ENCODE measurements at places on chromosomes 2 and 18. TPM values are rescaled to one million over a fixed set of nuclear protein-coding genes. Genes with fewer than 3 reads are reported as not detected.
A peak's percentile ranks its signal among the peaks of the same experiment; 100 is the strongest.

GRCh38 chr2:84904717-84905174 lies 710 bp upstream of the TMSB10 start:
- peak overlapping the region; percentile 78 for H3K27ac ChIP-seq
- H3K4me3 ChIP-seq: peak overlapping the region; percentile 93
- H3K36me3 ChIP-seq: peaks cover 5% of the 10 kb centered on the region
- H3K27me3 ChIP-seq: no peaks in the 10 kb centered on the region
- peak; percentile 55 for DNase-seq

DNA sequence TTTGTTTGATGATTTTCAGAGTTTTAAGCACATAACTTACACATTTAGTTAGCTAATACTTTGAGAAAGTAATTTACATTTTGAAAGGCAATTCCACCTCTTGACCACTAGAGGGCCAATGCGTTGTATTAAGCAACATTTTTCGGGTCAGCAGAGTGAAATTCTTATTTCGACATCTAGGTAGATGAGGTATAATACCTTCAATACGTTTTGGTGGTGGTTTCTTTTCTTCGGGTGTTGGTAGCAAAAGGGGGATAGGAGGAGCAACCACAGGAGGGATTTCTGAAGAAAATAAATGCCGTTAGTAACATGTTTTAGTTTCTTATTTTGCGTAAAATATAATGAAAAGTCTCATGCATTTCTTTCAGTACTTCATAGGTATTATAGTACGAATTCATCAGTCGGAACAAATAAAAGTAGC lies 106.3 kb downstream of the TTN start:
- H3K27me3 ChIP-seq: no peaks in the 10 kb centered on the region
- H3K36me3 ChIP-seq: no peaks in the 10 kb centered on the region
- no peak overlapping the region for H3K27ac ChIP-seq
- no peak overlapping the region for H3K4me3 ChIP-seq
- H3K4me1 ChIP-seq: no peaks in the 10 kb centered on the region

GRCh38 chr2:89833780-89834117 lies 1142.3 kb downstream of the RPIA start:
- H3K4me3 ChIP-seq: no peak overlapping the region
- H3K36me3 ChIP-seq: no peaks in the 10 kb centered on the region
- DNase-seq: peak; percentile 54

ALPP gene
- total RNA-seq: 0.32 TPM

DNA sequence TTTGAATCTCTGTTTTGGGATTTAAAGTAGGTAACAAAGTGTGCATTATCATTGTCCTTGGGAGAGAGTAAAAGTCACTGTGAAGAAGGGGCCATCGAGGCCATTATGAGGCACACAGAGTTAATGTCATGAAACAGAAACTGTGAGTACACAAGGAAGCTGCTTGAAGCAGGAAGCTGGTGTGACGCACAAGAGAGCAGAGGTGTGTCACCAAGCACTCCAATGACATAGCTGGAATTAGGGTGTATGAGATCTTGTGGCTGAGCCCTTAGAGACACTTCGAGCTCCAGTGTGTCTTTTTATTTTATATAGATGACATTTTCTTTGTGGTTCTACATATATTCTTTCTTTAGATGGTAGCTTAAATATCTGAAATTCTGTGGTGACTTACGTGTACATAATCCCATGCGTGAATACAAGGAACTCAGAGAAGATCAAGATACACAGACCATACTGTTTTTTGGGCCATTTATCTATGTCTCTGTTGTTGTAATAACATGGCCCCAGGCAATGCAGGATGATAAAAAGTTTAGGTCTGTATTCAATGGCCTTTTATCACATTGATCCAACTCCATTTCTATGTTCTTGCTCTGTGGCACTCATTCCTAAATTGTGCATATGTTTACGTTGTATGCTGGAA lies 164.7 kb upstream of the FAM98A start:
- no peaks in the 10 kb centered on the region for H3K27me3 ChIP-seq
- H3K4me1 ChIP-seq: no peaks in the 10 kb centered on the region
- DNase-seq: no peak
- no peak overlapping the region for H3K27ac ChIP-seq
- H3K4me3 ChIP-seq: no peak overlapping the region
- no peaks in the 10 kb centered on the region for H3K36me3 ChIP-seq

DNA sequence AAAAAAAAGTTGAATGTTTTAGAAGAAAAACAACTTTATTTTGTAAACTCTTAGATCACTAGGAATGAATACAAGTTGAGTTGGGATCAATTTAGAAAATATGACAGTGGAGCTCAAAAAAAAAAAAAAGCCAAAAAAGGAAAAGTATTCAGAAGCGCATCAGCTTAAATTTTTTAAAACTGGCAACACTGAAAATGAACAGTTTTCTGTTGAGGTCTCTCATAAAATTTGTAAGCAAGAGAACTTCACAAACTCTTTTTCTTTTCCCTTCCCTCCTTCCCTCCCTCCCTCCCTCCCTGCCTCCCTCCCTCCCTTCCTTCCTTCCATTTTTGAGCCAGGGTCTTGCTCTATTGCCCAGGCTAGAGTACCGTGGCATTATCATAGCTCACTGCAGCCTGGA lies 143.9 kb downstream of the B3GNT2 start:
- H3K27me3 ChIP-seq: no peaks in the 10 kb centered on the region
- H3K4me1 ChIP-seq: no peaks in the 10 kb centered on the region
- H3K36me3 ChIP-seq: no peaks in the 10 kb centered on the region
- DNase-seq: no peak

DNA sequence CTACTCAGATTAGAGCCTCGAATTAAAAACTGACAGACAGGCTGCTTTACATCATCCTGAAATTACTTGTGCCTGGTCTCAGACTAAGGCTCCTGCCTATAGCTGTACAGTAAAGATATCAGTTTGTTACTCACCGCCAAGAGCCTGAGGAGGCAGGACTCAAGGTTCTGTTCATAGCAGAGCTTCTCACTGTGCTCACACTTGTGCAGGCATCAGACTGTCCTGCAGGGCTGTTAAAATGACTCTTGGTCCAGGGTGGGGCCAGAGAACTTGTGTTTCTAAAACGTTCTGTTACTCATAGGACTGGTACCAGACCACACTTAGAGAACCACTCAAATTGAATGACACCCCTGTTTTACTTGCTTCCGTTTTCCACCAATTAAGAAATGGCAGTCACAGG lies 310.0 kb downstream of the DPP10 start:
- no peaks in the 10 kb centered on the region for H3K27me3 ChIP-seq
- H3K4me1 ChIP-seq: no peaks in the 10 kb centered on the region
- no peak overlapping the region for H3K4me3 ChIP-seq
- H3K36me3 ChIP-seq: no peaks in the 10 kb centered on the region
- DNase-seq: no peak

RESP18 gene
- not detected for total RNA-seq

DNA sequence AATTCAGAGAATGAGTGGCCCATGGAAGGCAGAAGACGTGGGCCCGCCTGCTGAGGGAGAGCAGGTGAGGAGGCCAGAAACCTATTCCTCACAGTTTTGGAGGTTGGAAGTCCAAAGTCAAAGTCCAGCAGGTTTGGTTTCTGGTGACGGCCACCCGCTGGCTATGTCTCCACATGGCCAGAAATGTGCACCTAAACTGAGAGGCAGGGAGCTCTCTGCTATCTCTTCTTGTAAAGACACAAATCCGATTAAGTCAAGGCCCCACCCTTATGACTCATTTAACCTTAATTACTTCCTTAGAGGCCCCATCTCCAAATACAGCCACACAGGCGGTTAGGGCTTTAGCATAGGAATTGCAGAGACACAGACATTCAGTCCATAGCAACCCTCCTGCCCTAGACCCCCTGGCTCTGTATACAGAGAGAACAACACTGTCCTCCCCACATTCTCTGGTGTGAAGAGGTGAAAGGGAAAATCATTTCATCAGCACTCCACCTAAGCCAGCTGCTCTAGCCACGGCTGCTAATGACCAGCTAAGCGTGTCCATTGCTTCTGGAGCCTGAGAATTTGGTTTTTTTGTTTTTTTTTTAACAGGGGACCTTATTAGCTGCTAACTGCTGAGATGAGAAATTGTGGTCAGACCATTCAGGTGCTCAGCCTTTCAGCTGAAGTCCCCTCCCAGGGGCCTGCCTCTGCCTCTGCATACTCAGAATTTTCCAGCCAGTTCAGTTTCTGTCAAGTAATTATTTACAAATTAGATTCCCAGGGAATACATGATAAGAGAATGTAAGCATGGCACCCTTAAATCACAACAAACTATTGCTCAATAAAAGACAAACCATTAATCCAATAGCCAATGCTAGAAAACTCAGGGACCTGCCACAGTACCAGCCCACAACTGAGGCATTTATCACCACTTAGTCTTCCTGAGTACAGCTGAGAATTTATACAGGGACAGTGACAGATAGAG lies 368.7 kb upstream of the ID2 start:
- H3K36me3 ChIP-seq: no peaks in the 10 kb centered on the region
- H3K27me3 ChIP-seq: no peaks in the 10 kb centered on the region
- H3K4me3 ChIP-seq: no peak overlapping the region
- no peaks in the 10 kb centered on the region for H3K4me1 ChIP-seq

AMER3 gene
- total RNA-seq: not detected

DNA sequence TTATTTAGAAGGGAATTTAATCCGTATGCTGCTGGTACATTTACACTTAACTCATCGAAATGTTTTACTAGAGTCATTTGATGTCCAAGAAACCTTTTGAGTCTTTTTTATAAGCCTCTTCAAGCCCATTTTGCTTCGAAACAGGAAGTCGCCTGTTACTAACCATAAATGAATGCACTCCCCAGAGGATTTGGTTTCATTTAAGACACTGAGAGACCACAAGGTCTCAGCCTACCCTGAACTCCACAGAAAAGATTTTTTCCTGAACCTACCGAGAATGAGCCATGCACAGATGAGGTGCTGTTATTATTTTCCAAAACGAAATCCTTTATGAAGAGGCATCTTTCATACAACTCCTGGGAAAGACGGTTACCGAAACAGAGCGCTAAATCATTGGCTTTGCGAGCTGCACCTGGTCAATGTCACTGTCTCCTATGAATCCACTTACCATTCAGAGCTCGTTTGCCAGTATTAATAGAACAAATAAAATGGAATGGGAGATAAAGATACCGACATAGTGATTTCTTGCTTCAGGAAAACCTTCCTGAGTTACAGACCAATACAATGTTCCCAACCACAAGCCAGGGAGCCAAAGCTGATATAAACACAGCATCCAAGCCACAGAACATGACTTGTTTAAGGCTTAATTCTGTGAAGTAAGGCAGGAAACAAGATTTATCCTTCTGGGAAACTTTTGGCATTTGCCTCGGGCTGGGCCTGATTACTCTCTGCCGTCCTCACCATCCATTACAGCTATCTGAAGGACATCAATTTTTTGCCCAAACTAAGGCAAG lies 382.1 kb downstream of the OSR1 start:
- H3K36me3 ChIP-seq: no peaks in the 10 kb centered on the region
- H3K4me3 ChIP-seq: no peak overlapping the region
- DNase-seq: peak; percentile 87
- peaks cover 19% of the 10 kb centered on the region for H3K4me1 ChIP-seq

DNA sequence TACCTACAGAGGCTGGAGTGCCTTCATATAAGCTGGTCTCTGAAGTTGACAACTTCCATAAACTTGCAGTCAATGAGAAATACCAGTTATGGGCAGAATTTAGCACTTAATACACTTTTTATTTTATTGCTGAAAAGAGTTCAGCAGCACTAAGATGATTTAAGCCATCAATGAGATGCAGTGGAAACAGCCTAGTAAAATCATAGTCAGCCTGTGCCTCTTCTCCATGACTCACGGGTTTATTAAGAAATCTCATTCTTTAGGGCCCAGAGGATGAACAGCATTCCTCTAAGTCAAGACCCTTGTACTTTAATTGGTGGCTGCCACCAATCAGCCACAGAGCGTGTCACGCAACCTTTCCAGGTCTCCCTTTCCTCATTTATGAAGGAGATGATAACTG lies 1357.9 kb upstream of the CELF4 start:
- no peaks in the 10 kb centered on the region for H3K4me1 ChIP-seq
- no peak for DNase-seq
- no peaks in the 10 kb centered on the region for H3K27me3 ChIP-seq
- H3K27ac ChIP-seq: no peak overlapping the region
- H3K4me3 ChIP-seq: no peak overlapping the region

DNA sequence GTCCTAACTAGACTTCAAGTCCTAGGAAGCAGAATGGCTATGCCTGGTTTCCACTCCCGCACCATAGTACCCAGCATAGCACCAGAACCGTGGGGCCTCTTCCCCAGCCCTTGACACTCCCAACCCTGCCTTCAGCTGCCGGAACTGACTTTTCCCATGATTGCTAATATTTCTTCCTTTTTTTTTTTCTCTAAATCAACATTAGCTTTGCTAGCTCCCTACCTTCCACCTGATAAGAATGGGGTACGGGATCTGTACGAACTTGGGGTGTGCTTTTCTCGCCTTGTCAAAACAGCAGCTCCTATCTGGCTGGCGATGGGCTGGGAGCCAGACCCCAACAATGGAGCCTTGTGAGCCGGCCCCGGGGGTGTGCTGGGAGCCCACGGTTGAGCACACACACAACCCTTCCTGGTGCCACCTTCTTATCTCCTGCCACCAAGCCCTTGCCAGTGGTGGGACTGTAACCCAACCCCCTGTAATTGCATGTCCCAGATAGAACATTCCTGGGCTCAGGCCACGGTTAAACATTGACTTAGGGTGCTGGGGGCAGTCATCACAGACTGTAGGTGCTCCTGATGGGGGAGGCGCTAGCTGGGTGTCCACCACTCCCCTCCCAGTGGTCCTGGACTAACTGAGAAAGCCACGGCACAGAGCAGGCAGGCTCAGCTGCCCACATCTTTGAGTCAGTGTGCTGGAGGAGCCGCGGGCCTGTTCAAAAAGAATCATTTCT lies 213.0 kb upstream of the HAAO start:
- no peak for DNase-seq
- no peaks in the 10 kb centered on the region for H3K27me3 ChIP-seq
- H3K4me1 ChIP-seq: peaks cover 3% of the 10 kb centered on the region

- no peak overlapping the region for H3K4me3 ChIP-seq
- peaks cover 8% of the 10 kb centered on the region for H3K36me3 ChIP-seq
- no peak for DNase-seq
Observed at GRCh38 chr2:230762317-230762896, 49.8 kb downstream of the CAB39 start.

RAB6C gene
- 0.14 TPM for total RNA-seq

GRCh38 chr2:65620026-65620425 lies 187.6 kb upstream of the SPRED2 start:
- H3K4me3 ChIP-seq: no peak overlapping the region
- H3K36me3 ChIP-seq: no peaks in the 10 kb centered on the region
- no peak for DNase-seq
- H3K4me1 ChIP-seq: no peaks in the 10 kb centered on the region
- no peak overlapping the region for H3K27ac ChIP-seq

DNA sequence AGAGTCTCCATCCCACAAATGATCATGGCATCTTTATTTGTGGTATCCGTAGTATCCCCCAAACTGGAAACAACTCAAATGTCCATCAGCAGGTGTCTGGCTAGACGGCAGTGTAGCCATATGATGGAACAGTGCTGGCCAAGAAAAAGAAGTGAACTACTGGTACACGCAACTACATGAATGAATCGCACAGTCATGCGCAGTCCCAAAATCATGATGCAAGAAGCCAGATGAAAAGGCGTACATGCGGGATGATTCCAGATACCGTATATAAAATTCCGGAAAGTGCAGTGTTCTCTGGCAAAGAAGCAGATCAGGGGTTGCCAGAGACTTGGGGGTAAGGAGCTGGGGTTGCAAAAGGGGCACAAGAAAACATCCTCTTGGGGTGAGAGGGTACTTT lies 102.5 kb downstream of the ASAP2 start:
- H3K4me1 ChIP-seq: peaks cover 47% of the 10 kb centered on the region
- no peak for DNase-seq
- H3K36me3 ChIP-seq: no peaks in the 10 kb centered on the region
- no peak overlapping the region for H3K4me3 ChIP-seq

TDRD15 gene
- total RNA-seq: not detected

GRCh38 chr18:48229552-48229981 lies 179.6 kb downstream of the ZBTB7C start:
- no peak overlapping the region for H3K27ac ChIP-seq
- H3K4me1 ChIP-seq: no peaks in the 10 kb centered on the region
- H3K4me3 ChIP-seq: no peak overlapping the region
- no peak for DNase-seq
- H3K27me3 ChIP-seq: peaks cover 13% of the 10 kb centered on the region

Data from astrocyte (in vitro differentiated cells and primary cell).